ENCODE measurements at places on chromosomes 2 and 18.

- no peak for DNase-seq
These were observed 49.7 kb downstream of the SCN7A start for GRCh38 chr2:166444306-166444705.

GRCh38 chr2:26352892-26353291 is 6.3 kb upstream of the ADGRF3 start:
- no peak for DNase-seq

GRCh38 chr2:173136599-173136998 is 61.0 kb downstream of the MAP3K20 start:
- DNase-seq: no peak

DNA sequence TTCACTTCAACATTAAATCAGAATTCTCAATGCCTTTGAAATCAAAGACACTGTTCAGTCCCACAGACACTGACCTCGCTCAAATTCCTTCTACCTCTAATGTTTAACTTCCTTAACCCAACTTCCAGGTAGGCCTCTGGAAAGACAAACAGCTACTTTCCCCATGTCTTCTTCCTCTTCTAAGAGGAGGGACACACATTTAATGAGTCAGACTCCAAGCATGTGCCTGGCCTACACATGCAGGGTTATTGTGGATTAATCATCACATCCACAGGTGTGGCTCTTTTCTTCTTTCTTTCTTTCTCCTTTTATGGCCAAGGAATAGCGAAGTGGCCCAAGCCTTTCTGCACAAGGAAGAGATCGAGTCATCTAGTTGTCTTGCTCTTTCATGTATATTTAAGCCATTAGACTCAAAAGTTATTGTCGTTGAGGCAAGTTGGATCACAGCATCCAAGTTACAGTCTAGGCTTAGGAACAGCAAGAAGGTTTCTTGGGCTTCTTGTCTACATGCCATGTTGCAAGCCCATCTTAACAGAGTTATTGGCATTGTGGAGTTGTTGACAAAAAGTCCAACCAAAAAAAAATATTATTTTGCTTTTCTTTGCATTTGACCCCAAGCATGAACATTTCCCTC is 387.8 kb downstream of the IRS1 start:
- no peak for DNase-seq

DNA sequence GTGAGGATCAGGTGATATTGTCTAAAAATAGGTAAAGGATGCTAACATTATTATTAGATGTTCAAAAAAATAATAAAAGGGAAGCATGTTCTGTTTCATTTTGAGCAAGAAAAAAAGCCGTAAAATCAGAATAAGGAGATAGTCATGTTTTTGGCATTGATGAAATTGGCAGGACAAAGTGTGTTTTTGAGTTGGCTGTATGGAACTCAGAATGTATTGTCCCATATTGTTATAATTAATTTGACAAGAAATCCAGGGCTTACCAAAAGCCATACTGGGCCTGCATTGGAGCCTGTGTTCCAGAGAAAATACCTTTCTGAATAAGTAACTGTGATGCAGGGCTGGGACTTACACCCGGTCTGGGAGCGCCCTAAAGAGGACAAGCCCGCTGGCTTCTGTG is 232.0 kb downstream of the AGAP1 start:
- DNase-seq: no peak

DNA sequence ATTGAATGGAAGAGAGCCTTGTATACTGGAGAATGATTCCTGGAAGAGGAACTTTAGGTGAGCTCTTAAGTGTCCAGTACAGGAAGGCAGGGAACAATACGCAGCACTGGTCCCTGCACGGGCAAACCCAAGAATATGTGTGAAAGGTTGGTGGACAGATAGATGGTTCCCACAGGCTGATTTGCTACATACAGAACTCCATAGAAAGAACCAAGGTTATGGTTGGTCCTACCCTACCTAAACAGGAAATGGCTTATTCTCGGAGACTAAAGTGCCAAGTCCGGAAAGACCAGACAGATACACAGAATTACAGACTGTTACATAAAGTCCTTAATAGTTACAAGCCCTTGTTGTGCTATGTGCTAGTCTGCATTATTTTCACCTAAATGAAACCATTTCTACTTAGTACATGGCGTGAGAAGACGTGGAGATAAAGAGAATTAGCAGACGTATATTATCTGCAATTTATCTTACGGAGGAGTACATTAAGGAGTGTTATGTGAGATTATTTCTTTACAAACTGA is 1.2 kb downstream of the REV1 start:
- no peak for DNase-seq

DNA sequence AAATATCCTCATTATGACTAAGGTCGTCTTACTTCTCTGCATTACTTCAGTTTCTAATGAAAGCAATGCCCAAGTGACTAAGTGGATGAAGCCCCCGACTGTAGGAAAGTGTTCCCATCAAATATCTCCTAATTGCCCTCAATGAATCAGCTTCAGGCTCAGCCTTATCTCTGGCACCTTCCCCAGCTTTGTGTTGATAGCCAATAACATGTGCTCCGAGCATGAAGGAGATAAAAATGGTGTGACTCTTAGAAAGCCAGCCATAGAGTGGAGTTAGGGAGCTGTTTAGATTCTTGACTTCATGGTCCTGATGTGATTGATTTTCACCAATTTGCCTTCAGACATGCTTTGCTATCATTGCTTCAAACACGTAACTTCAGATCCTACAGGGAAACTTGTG is 339.2 kb upstream of the NRP2 start:
- DNase-seq: no peak

GRCh38 chr2:113068249-113068648 is 479 bp downstream of the IL1F10 start:
- DNase-seq: no peak

DNA sequence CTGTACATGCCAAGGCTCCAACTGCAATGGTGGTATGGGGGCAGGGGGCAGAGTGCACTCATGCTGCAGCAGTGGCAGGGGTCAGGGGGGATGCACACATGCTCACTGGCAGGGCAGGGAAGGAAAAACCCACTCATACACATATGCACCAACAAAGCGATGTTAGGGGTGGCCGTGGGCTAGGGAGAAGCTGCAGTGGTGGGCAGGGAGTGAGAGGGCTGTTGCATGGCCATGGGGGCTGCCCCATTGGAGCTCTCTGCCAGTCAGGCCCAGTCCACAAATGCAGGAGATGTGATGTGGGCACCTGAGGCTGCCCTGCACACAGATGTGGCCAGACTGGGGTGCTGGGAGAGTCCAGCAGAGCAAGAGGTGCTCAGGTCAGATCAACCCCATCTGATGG is 238.1 kb upstream of the NXPH2 start:
- DNase-seq: no peak

- DNase-seq: no peak
These were observed 90.6 kb upstream of the ANKRD30BL start for GRCh38 chr2:132252191-132252893.

DNA sequence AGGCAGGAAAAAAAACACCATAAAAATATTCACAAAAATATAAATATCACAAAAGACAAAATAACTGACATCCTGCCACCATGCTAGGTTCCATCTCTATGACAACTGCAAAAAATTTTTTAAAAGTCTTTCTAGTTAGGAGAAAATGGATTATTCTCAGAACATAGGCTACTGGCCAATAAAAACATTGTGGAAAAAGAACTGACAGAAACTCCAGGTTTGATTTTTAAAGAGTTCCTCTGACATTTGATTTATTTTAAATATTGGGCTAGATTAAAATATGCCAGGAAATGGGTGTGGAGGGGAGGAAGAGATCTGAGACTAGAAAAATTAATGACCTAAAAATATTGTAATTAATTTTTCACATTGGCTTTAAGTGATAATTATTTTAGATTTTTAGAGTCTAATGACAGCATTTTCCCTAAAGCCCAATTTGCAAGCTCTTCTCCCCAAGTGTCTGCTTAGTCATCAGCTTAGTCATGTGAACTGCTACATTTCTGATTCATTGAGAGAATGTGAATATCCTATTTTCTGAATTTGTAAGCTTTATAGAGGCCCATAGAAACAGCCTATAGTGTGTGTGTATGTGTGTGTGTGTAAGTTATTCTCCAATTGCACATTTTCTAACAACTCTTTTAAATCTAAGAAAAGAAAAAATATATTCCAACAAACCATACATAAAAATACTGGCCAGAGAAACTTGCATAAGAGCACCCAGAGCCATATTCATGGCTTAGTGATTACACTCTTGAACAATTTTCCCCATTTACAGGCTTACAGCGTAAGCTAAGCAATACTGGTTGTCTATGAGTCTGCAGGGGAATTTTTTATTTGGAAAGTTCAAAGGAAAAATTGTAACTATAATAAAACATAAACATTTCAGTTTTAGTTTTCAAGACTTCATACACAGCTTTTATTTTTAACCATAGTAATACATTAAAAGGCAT is 48.4 kb downstream of the TMEFF2 start:
- DNase-seq: no peak

GRCh38 chr2:17540093-17540812 is at the start of gene VSNL1:
Gene VSNL1, plus strand, starts transcription at chr2:17540696. Its CDS starts 51,379 bp downstream, at chr2:17592075.
- peak; percentile 67 for DNase-seq

- DNase-seq: no peak
These were observed 89.0 kb upstream of the GALNT5 start for GRCh38 chr2:157168501-157168900.

GRCh38 chr18:63102941-63103744 is 216.4 kb downstream of the BCL2 start:
- DNase-seq: no peak

DNA sequence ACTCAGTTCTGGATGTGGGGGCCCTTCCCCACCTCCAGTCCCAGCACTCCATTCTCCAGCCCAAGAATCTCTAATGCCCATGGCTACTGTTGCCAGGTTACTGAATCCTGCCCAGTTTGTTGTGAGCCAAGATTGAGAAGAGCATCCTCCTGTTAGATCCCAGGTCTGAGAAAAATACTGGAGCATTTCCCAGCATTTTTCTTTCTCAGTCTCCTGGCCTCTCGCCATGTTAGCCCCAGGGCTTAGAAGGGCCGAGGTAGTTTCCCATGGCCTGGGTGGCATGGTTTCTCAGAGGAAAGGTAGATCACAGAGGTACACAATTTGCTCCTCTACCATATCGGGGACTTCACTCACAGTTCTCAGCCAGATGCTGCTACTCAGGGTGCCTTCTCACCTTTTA is 135.7 kb downstream of the OTX1 start:
- DNase-seq: no peak

- no peak for DNase-seq
These were observed 234.7 kb downstream of the TTC32 start for GRCh38 chr2:19667085-19667484.

DNA sequence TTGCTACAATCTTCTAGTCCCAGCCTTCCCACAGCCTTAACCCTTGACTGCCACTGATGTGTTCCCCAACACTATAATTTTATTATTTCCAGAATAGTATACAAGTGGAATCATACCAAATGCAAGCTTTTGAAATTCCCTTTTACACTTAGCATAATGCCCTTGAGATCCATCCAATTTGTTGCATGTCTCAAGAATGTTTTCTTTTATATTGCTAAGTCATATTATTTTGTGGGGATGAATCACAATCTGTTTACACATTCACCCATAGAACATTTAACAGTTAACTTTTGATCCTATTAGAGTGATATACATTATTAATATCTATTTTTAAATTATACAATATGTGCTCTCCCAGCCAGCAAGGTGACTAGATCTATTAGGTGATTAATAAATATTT is 74.3 kb upstream of the KYNU start:
- DNase-seq: no peak

- DNase-seq: no peak
These were observed 95.3 kb downstream of the EVA1A start for GRCh38 chr2:75465317-75465984.

GRCh38 chr2:42171396-42171980 is 2.3 kb downstream of the EML4 start:
- no peak for DNase-seq

- no peak for DNase-seq
These were observed 200.5 kb downstream of the CPS1 start for GRCh38 chr2:210756855-210757254.

- no peak for DNase-seq
These were observed 24.4 kb downstream of the TFCP2L1 start for GRCh38 chr2:121260370-121261154.

- DNase-seq: peak; percentile 26
These were observed 292.3 kb upstream of the CHAC2 start for GRCh38 chr2:53475321-53475720.

DNA sequence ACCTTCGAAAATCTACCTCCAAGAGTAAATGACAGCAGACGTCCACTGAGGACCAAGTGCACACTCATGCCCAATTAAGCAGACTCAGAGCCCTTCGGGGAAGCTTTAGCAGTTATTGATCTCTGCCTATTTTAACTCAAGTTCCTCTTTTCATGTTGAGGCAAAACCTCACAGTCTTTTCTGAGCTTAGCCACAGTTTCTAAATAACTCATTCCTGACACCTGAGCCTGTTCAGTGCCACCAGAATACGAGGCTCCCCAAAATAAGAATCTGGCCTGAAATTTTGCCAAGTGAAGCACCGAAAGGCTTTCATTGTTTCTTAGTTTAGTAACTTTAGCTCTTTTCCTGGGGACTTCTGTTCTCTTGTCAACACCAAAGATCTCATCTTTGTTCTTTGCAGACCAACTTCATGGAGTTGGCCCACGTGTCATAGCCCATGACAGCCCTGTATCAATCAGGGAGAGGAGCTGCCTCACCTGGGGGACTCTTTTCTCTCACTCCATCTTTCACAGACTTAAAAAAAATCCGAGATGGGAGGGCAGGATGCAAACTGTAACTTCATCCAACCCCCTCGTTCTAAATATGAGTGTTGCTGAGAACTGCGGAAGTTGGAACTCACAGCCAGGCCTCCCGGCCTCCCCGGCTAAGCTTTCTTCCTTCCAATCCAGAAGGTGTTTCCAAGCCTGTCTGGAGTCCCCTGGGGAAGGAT is 22.2 kb downstream of the INPP5D start:
- DNase-seq: no peak

- peak; percentile 72 for DNase-seq
These were observed 246.7 kb downstream of the BABAM2 start for GRCh38 chr2:28137221-28137620.

DNA sequence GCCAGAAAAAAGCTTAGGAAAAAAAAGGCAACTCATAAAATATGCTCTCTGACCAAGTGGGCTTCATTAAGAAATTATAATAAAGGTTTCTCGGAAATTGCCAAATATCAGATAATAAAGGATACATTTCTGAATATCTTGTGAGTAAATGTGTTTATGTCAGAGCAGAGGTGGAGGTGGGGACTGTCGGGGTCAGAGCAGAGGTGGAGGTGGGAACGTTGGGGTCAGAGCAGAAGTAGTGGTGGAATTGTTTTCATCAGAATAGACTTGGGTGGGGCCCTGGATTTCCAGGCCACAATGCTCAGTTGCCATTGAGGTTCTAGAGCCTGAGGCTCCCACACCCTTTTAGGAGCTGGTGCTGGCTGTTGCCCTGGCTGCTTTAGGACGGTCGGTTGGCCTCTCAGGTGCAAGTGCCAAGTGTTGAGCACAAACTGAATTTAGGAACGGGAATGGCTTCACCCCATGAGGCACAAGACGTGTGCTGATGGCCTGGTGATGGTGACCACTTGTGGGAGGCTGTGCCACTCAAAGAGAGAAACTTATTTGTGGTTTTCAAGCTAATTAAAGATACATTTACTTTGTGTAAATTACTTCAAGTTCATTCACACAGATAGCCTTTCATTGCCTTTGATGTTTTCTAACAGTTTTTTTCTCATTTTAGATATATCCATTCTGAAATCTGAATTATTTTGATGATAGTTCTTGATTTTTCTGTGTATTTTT is 131.5 kb downstream of the ATP9B start:
- no peak for DNase-seq

GRCh38 chr2:103823847-103824246 is 1030.1 kb upstream of the POU3F3 start:
- no peak for DNase-seq

- no peak for DNase-seq
These were observed 223.9 kb upstream of the TCF4 start for GRCh38 chr18:55811925-55812324.

GRCh38 chr2:8234757-8235374 is 447.0 kb upstream of the ID2 start:
- DNase-seq: no peak

All from brain pericyte (primary cell).